ENCODE measurements at places on chromosomes 6 and 20.

GRCh38 chr20:2984956-2985661 is 58.3 kb upstream of the GNRH2 start:
- DNase-seq, result no peak

GRCh38 chr6:85470023-85470410 is 20.1 kb downstream of the NT5E start:
- no peak for DNase-seq

- DNase-seq, result no peak
These were observed 319.0 kb downstream of the HACE1 start for GRCh38 chr6:104540743-104541142.

GRCh38 chr6:37207903-37208456 is 38.0 kb downstream of the PIM1 start:
- DNase-seq, result peak; percentile 87

- DNase-seq, result no peak
These were observed 312.3 kb downstream of the KIF16B start for GRCh38 chr20:16260911-16261310.

DNA sequence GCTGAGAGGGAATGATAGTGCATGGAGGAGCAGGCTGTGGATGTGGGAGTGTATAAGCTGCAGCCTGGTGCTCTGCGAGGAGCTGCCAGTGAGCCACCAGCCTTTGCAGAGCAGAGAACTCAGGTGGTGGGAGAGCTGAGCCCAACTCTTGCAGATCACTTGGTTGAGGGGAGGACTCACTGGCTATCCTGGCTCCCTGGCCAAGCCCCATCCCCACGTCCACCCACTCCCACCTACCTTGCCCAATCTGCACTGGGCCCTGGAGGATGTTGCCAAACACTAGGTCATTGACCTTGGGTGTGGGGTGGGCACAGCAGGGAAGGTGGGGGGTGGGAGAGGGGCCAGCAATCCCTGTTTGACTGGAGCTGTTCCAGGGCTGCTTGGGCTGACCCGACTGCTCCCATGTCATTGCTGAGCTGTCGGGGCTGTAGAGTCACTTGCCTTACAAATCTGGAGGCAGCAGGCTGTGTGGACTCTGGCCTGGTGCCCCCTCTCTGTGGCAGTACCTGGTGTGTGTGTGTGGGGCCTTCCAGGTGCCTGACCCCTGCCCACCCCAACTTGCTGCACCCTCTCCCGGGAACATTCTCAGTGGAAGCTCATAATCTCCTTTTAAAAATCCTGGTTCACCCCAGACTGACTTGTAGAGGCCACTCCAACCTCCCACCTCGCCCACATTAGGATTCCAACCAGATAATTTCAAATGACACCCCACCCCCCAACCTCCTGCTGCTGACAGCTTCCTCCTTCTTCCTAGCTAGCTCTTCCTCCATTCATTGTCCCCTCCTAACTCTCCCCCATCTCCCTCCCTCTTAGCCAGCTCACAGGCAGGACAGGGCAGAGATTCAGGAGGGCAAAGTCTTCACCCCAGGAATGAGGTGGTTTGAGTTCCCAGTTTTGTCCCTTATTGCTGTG is 162.3 kb downstream of the MRPL14 start:
- no peak for DNase-seq

DNA sequence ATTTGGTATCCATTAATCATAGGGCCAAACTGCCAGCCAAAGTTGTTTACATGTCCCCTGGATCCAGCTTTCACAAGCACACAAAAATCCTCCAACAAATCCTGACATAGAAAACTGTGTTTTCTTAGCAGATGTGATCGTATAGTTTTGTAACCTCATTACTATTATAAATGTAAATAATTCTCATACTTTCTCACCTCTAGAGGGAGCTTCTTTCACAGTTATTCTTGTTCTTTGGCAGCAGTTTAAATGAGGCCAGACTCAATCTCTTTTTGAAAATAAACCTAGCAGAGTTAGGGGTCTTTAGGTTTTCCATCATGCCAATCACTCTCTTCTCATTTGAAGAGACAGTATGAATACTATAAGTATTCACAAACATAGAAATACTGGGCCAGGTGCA is 17.0 kb upstream of the ZNF318 start:
- peak; percentile 21 for DNase-seq

DNA sequence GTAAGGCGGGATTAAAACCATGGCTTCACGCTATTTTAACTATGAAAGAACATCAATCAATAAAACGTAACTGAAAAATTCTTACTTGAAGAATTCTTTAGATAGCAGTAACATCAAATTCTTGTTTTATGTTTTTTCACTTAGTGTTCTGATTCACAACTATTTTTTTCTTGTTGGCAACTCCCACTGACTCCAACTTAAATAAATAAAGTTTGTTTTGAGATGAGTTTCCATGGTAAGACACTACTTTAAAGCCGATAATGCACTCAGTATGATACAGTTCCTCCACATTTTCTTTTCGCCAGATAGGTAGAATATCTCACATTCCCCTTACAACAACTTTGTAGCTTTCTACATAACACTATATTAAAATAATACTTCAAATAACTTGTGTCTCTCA is 33.1 kb upstream of the CNKSR3 start:
- no peak for DNase-seq

DNA sequence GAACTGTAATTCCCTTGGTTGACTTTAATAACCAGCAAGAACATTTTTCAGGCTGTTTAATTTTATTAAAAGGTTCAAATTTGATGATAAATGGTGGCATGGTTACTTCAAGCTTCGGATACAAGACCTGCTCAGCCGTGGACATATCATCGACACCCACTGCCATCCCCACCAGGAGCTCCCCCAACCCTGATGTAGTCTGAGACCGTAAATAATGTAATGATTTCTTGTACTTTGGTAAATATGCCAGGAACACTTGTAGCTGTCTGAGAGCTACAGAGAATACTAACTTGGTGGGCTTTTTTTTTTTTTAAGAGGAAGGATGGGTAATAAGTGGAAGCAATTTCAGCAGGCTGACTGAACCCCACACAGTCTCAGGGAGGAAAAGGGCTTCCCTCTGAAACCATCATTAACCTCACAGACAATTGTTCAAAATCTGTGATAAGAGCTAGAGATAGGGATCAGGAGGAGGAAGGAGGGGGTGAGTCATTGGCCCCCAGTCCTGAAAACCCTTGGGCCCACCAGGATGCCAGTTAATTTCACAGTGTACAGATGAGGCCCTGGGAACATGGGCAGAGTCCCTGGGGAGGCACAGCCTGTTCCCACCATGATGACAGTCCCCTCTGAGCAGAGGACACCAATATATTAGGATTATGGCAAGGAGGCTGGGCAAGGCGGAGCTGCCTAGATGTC is 56.0 kb downstream of the APCDD1L start:
- no peak for DNase-seq

DNA sequence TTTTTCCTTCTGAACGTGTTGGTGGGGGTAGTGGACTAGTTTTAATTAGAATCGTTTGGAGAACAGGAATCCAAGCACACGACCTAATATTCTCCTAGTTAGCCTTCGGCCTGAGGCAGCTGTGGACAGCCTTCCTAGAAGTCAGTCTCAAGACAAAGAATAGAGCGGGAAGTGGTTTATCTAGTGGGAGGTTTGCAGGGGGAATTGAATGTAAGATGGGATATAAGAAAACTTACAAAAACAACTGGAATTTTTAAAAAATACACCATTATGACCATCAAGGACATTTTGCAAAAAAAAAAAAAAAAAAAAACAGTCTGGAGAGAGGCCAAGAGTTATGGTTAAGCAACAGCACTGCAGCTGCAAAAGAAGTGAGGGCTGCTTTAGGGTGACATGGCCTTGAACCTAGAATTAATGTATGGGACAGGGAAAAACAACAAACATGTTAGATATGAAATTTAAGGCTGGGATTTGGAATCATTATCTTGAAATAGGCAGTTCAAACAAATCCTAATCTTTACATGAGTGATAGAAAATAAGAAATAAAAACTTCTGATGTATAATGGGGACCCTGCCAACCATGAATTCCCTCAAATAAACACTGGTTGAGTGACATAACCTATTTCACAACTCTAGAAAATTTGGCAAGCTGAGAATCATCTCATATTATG is 40.2 kb downstream of the PLAGL1 start:
- no peak for DNase-seq

- DNase-seq, result no peak
These were observed 19.7 kb upstream of the DEFB115 start for GRCh38 chr20:31237763-31238162.

DNA sequence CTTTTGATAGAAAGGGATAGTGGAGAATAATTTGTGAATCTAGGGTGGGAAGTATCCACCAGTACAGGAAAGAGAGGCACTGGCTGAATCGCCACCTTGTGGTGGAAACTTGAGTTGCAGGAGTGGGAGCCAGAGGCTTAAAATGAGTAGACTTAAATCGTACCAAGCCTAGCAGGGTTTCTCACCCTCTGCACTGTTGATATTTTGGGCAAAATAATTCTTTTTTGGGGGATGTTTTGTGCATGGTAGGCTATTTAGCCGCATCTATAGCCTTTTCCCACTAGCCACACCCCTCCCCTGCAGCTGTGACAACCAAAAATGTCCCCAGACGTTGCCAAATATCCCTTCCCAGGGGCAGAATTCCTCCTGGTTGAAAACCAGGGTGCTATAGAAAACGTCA is 119.1 kb downstream of the DHX35 start:
- peak; percentile 75 for DNase-seq

DNA sequence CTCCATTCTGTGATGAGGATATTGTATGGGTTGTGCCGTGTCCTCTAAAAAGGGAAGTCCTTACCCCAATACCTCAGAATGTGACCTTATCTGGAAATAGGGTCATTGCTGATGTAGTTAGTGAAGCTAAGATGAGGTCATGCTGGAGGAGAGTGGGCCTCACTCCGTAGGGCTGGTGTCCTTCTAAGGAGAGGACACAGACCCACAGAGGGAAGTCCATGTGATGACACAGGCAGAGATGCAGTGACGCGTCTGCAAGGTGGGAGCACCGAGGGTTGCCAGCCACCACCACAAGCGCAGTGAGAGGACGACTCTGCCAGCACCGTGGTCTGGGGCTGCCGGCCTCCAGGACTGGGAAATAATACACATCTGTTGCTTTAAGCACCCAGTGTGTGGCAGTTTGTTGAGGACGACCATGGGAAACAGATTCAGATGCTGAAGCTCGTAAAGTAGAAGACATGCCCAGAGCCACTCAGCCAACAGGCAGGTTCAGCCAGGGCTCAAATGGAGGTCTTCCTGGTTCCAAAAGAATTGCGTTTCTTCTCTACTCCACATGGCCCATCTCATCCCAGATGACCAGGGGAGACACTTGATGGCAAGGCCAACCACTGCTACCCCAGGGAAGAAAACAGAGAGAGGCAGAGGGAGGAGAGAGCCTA is 59.2 kb upstream of the DUSP22 start:
- DNase-seq, result no peak

GRCh38 chr20:12750221-12750620 is 258.6 kb upstream of the SPTLC3 start:
- DNase-seq, result no peak

- DNase-seq, result no peak
These were observed 48.2 kb downstream of the RBM38 start for GRCh38 chr20:57439432-57439831.

DNA sequence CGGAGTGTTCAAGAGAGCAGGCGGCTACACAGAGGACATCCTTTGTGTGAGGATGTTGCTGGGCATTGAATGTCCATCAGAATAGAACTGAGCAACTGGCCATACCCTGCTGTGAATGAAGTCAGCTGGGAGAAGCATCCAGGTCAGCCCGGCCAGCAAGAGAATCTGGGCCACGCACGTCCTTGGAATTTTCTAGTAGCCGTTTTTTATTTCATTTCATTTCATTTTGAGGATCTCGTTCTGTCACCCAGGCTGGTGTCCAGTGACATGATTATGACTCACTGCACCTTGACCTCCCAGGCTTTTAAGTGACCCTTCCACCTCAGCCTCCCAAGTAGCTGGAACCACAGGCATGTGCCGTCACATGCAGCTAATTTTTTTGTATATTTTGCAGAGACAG is 97.9 kb downstream of the SSR1 start:
- peak; percentile 46 for DNase-seq

GRCh38 chr6:150169609-150170008 is 26.8 kb downstream of the PPP1R14C start:
- DNase-seq, result no peak

DNA sequence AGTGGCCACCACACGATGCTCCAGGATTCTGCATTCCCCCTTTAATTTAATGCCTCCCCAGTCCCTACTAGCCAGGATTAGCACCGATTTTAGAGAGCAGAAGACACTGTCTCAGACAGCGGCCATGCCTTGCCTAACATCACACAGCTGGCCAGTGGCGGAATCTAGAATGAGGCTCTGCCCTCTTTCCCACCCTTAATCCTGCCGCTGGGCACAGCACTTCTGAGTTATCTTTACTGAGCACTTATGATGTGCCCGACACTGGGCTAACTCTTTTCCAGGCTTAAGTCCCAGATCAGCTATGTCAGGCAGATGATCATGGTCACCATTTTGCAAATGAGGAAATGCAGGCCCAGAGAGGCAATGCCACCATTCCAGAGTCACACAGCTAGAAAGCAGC is 5.6 kb upstream of the BPIFA2 start:
- no peak for DNase-seq

GRCh38 chr20:50369225-50370035 is 140.8 kb upstream of the PTPN1 start:
- peak; percentile 83 for DNase-seq

DNA sequence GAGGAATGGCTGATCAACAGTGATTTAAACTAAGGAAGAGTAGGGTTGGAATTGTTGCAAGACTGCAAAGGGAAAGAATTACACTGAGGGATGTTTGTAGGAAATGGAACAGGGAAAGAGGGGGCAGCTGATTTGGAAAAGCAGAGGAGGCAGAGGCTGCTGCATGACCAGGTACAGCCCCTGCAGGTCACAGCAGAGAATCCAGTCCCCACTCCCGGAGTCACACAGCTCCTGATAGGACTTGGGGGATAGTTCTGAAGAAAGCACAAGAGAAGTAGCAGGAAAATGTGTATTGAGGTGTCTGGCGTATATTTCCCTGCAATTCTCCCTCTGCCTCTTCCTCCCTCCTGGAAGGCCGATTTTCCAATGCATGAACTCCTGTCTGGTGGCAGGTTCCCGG is 92.5 kb upstream of the PDE10A start:
- no peak for DNase-seq

- no peak for DNase-seq
These were observed 90.6 kb downstream of the DNAH8 start for GRCh38 chr6:38805692-38806091.

All from HepG2 (cell line).